ENCODE measurements at places on chromosomes 2 and 18.

- DNase-seq = no peak
Observed at GRCh38 chr2:148725564-148725963, 81.0 kb downstream of the EPC2 start.

- DNase-seq = no peak
Observed at GRCh38 chr2:241015439-241015838, 17.0 kb downstream of the SNED1 start.

- DNase-seq = no peak
Observed at GRCh38 chr2:81583311-81584108, 1279.0 kb upstream of the LRRTM1 start.

GRCh38 chr2:17869128-17869527, 9.3 kb upstream of the KCNS3 start:
- peak; percentile 50 for DNase-seq

- DNase-seq = no peak
Observed at GRCh38 chr2:150705357-150705756, 217.9 kb upstream of the RND3 start.

- no peak for DNase-seq
Observed at GRCh38 chr2:66366619-66367018, 68.3 kb upstream of the MEIS1 start.

DNA sequence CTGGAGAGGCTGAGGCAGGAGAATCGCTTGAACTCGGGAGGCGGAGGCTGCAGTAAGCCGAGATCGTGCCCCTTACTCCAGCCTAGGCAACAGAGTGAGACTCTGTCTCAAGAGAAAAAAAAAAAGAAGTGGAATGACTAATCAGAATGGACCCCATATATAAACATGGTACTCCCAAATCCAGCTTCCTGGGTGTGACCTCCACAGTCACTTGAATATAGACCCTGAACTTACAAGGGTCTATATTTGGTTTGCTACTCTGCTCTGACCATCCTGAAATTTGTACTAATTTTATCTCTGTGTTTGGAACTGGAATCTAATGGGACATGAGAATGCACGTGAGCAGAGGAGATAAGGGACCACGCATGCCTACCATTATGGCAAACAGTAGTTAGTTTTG, 275.0 kb downstream of the TNS1 start:
- DNase-seq = no peak

DNA sequence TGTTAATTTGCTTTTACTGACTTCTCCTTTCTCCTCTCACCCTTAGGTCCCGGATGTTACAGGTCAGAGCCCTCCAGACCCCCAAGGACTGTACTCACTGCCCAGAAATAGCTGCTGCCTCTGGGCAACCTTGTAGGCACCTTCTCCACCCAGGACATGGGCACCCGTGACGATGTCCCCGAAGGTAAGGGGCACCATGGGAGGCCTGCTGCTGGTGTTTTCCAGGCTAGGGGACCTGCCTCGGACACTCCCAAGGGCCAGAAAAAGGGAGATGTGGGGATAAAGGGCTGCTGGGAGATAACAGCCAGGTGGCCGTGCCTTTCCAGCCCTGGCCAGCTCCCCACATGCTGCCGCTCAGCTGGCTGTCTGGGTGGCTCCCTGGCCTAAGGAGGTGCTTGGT, 13.6 kb downstream of the TOGARAM2 start:
- no peak for DNase-seq

DNA sequence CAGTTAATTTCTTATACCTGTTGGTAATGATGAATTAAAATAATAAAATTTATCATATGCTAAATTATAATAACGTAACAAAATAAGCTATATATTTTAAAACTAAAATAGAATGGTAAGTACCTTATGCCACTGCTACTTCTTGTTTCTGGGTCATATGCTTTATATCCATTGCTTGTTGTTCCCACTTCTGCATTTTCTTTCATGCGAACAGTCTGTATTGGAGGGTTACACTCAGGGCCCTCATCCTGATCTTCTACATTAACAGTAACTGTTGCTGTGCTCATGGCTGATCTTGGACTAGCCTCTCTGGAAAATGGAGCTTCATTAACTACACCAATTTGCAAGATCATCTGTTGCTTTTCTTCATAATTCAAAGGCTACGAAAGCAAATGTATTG, 22.2 kb downstream of the DSC2 start:
- DNase-seq = no peak

GRCh38 chr18:73318739-73319479, 451.1 kb upstream of the NETO1 start:
- DNase-seq = peak; percentile 17

GRCh38 chr2:119488245-119489214, 35.8 kb downstream of the SCTR start:
- DNase-seq = no peak

DNA sequence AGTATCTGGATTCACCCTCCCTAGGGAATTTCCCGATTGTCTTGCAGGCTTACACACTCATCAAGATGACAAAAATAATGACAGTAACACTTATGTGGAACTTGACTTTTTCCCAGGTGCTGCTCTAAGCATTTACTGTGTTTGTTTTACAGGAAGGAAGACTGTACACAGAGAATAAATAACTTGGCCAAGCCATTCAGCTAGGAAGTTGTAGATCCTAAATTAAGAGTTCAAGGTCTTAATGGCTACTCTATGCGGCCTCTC, 549 bp upstream of the DPP4 start:
- DNase-seq = no peak

DNA sequence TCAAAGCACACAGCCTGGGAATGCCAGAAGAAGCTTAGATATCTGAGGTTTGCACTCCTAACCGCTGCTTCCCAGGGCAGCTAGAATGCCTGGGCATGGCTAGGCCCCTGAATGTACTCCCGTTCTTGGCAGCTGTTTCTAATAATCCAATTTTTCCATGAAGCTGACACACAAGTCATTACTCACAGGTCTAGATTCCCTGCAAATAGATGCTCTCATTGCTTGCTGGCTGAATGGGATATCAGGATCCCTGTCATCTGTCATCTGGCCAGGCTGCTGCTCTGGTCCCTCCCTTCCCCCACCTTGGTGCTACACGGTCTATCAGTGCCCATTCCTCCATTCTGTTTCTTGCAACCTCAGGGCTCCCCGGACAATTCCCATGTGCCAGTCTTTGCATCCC, 40.7 kb upstream of the TEX51 start:
- DNase-seq = no peak

DNA sequence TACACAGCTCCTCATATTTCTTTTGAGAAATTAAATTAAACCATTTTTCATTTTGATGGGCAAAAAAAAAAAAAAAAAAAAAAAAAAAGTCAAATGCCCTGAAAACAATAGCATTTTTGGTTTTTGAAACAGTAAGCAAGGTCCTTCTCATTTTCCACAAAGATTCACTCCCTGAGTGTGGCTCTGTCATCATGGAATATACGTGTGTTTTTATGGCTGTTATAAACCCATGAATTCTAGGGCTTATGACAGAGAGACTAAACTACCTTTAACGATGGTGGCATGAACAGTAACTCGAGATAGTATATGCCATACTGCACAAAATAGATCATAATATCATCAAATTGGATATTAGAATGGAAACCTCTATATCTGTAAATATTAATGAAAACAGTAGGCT, 179.2 kb upstream of the ZNF521 start:
- no peak for DNase-seq

DNA sequence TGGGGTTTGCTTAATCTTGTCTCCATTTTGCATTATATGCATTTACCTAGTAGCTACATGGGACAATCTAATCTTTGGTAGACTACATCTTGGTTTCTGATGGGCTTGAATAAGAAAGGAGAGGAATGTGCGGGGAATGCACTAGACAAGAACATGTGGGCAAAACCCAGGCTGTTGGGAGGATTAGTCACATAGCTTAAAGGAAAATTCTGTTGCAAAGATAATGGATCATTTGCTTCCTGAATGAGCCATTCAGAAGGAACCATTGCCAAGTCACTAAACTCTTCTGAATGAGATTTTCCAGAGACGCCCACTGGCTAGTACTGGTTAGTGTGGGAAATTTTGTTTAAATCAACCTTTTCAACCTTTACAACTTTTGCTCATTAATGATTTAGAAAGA, 84.8 kb downstream of the OSBPL6 start:
- peak; percentile 91 for DNase-seq

- no peak for DNase-seq
Observed at GRCh38 chr2:152132306-152132705, 33.5 kb upstream of the CACNB4 start.

DNA sequence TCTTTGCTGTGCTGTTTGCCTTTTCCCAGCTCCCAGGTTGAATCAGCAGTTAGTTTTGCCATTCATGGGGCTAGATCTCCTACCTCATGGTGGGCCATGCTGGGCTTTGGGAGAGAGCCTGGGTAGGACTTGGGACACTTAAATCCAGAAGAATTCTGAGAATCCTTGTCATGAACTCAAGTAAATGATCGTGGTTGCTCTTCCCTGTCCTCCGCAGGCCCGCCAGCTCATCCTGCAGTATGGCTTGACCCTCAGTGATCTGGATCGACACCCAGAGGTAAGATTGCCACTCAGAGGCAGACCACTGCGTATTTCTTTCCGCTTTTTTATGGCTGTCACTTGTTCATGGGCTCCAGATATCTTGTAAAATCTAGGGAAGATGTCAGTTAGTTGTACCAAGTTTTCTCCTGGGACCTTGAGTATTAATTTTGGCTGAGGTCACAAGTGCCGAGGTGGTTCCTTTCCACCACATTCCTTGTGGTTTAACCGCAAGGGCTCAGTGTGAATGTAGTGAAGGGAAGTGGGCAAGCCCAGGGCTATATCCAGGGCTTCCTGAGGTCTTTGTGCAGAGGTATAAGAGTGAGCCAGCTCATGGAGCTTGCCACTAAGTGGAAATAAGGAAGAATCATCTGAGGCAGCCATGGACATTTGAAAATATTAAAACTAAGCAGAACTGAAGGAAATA, 37.7 kb downstream of the RPIA start:
- no peak for DNase-seq

DNA sequence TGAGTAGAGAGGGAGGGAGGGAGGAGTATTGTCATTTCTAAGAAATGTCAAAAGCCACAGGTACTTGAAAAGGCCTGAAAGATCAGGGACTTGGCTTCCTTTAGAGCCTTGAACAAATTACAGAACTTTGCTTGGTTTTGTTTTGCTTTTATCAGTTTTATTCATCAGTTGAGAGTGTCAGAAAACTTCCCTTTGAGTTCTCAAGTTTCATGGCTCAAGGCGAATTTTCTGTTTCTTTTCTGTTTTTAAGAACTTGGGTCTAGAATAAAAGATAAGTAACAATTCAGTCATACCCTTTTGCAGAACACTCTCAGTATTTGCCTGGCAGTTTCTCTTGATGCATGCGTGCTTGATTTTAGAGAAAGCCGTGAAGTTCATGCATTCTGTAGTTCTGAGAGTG, 531.9 kb downstream of the PARD3B start:
- DNase-seq = no peak

- DNase-seq = peak; percentile 78
Observed at GRCh38 chr2:181106789-181107627, 126.6 kb downstream of the UBE2E3 start.

- DNase-seq = peak; percentile 78
Observed at GRCh38 chr2:74587664-74588277, 33.3 kb downstream of the DOK1 start.

DNA sequence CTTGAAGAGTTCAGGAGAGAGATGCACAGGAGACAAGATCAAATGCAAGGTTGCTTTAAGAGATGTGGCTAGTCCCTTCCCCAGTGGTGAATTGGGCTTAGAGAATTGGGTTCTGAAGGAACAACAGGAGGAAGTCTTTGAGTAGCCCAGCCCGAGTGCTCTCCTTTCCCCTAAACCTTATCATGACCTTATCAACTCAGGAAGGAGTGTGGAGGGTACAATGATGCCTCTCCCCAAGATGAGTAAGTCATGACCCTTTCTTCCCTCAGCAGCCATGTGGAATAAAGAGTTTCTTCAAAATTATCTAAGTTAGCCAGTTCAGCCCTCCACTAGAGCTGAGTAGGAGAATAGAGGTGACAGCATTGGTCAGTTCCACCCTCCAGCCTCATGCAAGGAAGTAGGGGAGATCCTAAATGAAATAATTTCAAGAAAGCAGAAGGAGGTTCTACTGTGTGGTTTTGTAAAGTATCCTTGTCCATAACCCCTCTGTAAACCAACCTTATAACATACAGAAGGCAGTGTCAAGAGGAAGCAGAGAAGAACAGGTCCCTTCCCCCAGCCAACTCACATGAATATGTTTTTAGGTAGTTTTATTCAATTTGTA, 88.4 kb downstream of the ARHGAP15 start:
- DNase-seq = no peak

DNA sequence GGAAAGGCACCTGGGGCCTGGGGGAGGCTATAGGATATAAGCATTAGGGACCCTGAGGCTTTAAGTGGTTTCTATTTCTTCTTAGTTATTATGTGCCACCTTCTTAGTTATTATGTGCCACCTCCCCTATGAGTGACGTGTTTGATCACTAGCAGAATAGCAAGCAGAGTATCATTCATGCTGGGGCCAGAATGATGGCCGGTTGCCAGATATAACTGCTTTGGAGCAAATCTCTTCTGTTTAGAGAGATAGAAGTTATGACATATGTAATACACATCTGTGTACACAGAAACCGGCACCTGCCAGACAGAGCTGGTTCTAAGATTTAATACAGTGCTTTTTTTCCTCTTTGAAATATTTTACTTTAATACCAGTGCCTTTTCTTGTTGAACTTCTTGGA, 29.4 kb downstream of the LIPG start:
- no peak for DNase-seq

- DNase-seq = no peak
Observed at GRCh38 chr18:12044591-12044990, 49.1 kb upstream of the ANKRD62 start.

- DNase-seq = peak; percentile 63
Observed at GRCh38 chr2:165874445-165875039, 79.0 kb downstream of the TTC21B start.

- DNase-seq = no peak
Observed at GRCh38 chr2:44286884-44287638, 11.8 kb downstream of the SLC3A1 start.

- no peak for DNase-seq
Observed at GRCh38 chr2:192571636-192572035, 376.9 kb upstream of the TMEFF2 start.

- no peak for DNase-seq
Observed at GRCh38 chr2:150513647-150514046, 26.2 kb upstream of the RND3 start.

DNA sequence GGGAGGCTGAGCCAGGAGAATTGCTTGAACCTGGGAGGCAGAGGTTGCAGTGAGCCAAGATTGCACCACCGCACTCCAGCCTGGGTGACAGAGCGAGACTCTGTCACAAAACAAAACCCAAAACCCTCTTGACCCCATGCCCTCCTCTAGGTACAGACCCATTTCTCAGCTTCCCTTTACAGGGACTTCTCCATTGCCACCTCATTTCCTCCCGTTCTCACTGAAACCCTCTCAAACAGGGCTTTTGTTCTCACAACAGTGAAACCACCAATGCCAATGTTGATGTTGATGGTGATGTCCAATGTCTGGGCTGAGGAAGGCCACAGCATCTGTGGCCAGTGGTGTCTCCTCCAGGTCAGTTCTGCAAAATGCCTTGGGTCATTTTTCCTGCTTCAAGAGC, 69.0 kb upstream of the ZCCHC2 start:
- DNase-seq = no peak
